ENCODE measurements at places on chromosomes 5 and 9.

DNA sequence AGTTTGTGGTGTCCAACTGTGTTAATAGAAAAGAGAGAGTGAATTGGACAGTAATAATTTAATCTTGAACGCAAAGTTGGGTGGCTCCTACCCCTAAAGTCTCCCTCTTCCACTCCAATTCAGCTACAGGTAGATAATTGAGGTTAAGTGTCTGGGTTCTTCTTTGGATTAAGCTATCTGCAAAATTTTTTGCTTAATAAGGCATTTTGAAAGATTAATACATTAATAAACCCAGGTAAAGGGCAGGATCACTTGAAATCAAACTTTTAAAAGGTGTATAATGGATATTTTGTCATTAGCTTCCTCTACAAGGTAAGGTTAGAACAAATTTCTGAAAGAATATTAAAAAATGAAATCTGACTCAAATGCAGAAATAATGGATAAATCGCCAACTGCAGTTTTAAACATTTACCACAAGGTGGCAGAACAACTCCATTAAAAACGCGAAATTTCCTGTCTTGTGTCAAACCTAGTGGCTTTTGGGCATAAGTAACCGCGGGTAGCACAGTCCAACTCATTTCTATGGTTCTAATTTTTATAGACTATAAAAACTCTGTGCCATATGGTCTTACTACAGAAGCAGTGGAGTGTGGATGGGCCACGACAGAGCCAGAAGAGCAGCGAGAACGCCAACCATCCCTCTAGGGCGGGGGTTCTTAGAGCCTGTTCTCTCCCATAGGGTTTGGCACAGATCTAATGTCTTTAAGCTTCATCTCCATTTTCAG is 276.5 kb downstream of the ARHGEF28 start:
- DNase-seq, result peak; percentile 65

- no peak for DNase-seq
These were observed 2.8 kb upstream of the CTNNAL1 start for GRCh38 chr9:109016132-109016531.

DNA sequence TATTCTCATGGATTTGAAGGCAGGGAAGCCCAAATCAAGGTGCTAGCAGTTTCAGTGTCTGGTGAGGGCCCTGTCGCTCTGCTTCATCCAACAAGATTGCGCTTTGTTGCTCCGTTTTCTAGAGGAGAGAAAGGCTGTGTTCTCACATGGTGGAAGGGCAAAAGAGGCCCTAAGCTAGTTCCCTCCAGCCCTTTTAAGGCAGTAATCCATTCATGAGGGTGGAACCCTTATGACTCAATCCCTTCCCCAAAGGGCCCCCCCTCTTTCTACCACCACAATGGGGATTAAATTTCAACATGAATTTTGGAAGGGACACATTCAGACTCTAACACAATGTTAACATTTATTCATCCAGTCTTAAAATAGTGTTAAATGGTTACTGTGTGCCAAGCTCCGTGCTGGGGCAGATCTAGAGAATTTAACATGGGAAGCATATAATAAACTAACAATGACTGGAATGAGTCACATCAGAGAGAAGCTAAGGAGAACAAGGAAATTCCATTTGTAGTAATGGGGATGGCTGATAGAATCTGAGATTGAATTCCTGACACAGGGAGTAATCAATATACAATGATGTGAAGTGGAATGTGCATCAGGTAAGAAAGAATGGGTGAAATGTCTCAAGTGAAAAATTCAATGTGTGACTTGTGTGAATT is 382.8 kb upstream of the ZNF608 start:
- no peak for DNase-seq

DNA sequence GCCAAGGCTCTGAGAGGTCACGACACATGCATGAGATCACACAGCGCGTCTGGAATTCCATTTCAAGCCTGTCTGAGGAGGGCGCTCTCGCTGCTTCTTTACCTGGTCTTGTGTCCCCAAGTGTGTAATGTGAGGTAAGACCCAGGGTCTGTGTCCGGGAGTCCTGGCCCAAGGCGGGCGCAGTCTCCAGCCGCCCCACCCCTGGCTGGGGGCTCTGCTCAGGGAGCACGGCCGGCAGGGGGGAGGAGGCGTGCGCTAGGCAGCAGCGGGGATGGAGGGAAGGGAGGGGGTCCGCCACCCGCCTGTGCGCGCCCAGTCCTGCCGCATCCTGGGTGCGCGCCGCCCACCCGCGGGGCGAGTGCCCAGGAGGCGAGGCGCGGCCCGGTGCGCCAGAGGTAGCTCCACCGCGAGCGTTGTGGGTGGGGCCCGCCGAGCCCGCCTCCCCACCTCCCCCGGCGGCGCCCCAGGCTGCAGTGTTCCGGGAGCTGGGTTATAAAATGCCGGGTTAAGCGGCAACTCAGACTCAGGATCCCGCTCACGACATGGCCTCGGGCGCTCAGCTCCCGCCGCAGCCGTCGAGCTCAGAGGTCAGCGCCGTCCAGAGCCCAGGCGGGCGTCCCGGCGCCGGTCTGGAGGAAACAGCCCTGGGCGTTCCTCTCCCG is at the start of gene CCNI2:
TSS of gene CCNI2 (plus strand) at position 473 of the 662 bp plus-strand sequence. CDS start at position 543, 70 bp downstream.
- DNase-seq, result peak; percentile 70

DNA sequence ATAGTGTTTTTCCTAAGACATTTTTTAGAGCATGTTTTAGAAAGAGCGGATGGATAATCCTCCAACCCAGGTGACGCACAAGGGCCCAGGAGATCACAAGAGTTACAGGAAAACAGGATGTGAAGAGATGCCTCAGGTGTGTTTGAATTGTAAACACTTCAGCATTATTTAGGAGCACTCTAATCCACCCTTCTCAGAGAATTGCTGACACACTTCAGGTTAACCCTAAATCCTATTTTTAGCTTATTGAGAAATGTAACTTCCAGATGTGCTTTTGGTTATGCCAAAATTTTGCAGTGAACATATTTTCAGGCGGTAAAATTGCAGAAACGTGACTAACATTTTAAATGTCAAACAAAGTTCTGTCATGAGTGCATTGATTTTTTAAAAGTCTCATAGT is 755.4 kb upstream of the CTNND2 start:
- DNase-seq, result no peak

DNA sequence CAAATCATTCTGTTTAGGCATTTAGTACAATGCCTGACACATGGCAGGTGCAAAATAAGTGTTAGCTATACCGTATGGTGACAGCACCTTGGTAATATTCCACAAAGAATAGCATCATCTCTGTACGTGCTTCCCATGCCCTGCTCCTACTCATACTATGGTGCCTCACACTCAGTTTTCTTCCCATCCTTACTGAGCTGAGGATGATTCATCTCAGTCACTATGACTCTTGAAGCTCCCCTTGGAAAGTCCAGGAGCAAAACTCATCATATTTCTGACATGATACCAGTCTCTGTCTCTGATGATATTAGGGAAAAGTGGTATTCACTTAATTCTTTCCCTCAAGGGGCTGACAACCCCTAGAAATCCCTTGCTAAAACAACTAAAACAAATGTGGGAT is 423.3 kb downstream of the EFNA5 start:
- no peak for DNase-seq

GRCh38 chr9:76369583-76369982 is 24.6 kb downstream of the RFK start:
- DNase-seq, result peak; percentile 33

DNA sequence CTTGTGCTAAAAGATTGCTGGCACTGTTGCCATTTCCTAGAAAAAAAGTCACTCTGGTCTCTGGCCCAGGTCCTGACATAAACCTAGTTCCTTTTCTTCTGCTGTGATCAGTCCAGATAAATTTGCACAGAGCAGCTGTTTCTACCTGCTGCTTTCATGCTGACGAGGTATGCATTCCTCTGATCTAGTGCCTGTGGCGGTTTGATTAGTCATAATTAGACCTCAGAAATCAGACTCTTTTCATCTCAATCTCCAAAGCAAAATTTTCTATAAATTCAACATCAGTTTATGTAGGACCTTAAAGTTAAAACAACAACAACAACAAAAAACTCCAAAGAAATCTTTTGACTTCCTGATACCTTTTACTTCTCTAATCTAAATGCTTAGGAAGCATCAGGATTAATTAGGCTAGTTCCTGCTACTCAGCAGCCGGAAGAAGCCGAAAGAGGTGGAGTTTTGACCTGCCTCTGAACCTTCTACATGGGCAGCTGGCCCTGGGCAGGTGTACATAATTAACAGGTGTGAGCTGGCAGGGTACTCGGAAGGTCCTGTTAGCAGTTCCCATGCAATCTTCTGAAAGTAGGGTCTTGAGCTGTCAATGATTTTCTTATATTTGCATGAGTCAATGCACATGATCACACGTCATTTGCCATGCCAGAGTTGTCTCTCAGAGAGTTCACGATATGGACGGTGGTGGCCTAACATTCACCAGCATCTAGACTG is 83.3 kb upstream of the CCDC112 start:
- no peak for DNase-seq

- DNase-seq, result no peak
These were observed 339.5 kb downstream of the BNC2 start for GRCh38 chr9:16530669-16531642.

- peak; percentile 27 for DNase-seq
These were observed 154.4 kb downstream of the GLIS3 start for GRCh38 chr9:4145482-4145881.

- DNase-seq, result no peak
These were observed 60.6 kb upstream of the SYK start for GRCh38 chr9:90741036-90741435.

DNA sequence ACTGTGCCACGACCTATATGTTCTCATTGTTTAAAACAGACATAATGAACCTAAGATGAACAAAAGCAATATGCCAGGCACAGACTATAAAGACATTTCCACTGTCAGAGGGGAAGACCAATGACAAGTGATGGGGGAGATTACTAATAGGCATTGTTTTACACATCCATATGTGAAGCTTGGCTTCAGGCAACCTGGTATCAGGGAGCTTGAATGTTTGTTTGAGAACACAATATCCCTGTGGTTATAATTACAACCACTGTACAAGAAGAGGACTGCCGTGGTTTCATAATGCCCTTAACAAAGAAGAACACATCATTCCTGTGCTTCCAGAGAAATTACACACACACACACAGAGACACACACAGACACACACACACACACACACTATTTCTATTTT is 385.7 kb downstream of the BNC2 start:
- no peak for DNase-seq

GRCh38 chr5:67591491-67591890 is 394.9 kb upstream of the CD180 start:
- DNase-seq, result no peak

DNA sequence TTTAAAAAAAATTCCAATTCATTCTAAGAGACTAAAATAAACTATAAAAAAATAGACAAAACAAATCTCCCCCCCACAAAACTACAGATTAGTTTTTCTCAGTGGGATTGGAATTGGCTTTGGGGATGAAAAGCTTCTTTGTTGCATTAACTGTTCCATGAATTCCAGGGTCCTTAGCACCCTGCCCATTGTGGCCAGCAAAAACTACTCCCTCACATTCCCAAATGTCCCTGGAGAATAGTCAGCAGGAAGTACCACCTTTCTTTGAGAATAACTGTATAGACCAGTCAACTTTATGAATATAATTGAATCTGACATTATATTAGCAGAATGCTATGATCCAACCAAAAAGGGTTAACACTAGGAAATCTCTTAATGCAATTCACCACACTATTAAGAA is 147.9 kb downstream of the LPAR1 start:
- no peak for DNase-seq

DNA sequence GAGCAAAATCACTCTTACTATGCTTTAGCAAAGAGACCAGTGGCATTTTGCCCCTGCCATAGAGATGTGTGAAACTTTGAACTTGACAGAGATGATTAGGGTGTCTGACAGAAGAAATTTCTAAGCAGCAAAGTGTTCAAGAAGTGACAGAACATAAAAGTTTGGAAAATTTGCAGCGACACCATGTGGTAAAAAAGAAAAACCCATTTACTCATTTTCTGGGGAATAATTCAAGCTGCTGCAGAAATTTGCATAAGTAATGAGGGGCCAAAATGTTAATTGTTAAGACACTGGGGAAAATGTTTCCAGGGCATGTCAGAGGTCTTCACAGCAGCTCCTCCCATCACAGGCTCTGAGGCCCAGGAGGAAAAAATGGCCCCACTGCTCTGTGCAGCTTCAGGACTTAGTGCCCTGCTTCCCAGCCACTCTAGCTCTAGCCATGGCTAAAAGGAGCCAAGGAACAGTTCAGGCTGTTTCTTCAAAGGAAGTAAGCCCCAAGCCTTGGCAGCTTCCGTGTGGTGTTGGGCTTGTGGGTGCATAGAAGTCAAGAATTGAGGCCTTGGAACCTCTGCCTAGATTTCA is 6.1 kb upstream of the AP3B1 start:
- no peak for DNase-seq

DNA sequence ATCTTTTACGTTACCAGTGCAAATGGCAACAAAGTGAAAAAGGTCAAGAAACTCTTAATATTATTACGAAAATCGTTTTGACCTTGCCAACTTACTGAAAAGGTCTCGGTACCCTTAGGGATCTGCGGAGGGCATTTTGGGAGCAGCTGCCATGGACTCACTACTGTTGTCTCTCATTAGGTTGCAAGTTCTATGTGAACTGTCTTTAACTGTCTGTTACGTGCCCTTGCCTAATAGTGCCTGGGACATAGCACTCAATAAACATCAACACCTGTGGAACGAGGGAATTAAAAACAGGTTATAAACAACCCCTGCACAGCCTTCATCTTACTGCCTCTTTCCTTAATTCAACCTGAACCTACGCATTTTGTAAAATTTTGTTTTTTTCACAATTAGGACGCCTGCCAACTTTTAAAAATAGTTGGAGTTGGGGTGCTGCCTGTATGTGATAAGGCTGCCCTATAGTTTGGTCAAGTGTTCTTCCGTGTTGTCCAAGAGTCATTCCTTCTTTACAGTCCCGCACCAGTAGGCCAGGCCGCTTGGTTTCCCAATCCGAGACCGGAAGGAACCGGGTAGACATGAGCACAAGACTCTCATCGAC is 527 bp upstream of the SREK1 start:
- no peak for DNase-seq

GRCh38 chr9:124122813-124123462 is 111.4 kb downstream of the LHX2 start:
- no peak for DNase-seq

GRCh38 chr5:170278611-170279458 is 18.7 kb downstream of the LCP2 start:
- peak; percentile 49 for DNase-seq

- DNase-seq, result no peak
These were observed 545.5 kb upstream of the DAB2 start for GRCh38 chr5:39970117-39970798.

DNA sequence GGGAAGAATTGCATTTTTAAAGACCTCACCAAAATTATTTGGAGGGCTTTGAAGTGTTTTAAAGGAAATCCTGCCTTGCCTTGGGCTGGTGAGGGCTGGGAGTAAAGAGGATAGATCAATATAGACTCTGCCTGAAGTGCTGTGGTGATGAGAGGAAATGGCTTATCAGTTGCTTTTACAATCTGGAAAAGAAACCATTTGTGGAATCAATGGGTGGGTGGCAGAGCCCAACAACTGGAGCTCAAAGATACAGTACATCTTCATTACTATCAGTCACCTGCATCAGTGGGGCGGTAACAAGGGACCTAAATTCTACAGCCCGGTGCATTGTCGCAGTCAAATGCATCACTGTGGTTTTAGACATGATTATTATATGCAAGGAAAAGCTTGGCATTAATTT is 41.5 kb upstream of the HMHB1 start:
- no peak for DNase-seq

- peak; percentile 64 for DNase-seq
These were observed 14.9 kb downstream of the GLDC start for GRCh38 chr9:6630502-6631206.

GRCh38 chr5:74772359-74772758 is 5.3 kb downstream of the NSA2 start:
- no peak for DNase-seq

- no peak for DNase-seq
These were observed 62.2 kb upstream of the ZNF462 start for GRCh38 chr9:106800701-106801270.

- no peak for DNase-seq
These were observed 98.4 kb downstream of the TARS1 start for GRCh38 chr5:33539212-33539611.
